CD4-positive, alpha-beta T cell treated with Interleukin-2 at 100 ng/mL for 4 hours (primary cell): ENCODE measurements at places on chromosomes 4 and X.
A peak's percentile ranks its signal among the peaks of the same experiment; 100 is the strongest.

- DNase-seq, result no peak
Observed at GRCh38 chr4:5125321-5125720, 74.0 kb downstream of the STK32B start.

DNA sequence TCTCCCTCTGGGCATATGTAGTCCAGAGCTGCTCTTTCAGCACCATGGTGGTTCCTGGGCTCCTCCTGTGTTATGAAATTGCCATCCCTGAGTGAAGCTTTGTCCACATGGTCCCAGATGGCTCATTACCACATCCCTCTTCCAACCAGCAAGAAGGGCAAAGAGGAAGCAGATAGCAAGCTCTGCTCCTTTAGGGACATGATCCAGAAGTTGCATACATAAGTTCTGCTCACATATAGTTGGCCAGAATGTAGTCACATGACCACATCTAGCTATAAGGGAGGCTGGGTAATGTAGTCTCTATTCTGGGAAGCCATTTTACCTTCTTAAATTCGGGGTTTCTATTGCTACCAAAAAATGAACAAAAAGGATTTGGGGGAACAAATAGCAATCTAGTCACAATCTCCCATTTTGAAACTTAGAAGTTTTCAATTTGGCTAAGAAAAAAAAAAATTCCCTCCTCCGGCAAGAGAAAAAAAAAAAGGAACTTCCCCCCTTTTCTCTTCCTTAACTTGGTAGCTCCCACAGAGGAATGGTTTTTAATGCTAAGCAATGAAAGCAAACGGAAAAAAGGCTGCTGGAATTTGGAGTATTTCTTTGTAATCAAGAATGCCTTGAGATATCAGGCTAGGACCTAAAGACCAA lies 88.2 kb upstream of the USP9X start:
- no peak for DNase-seq

DNA sequence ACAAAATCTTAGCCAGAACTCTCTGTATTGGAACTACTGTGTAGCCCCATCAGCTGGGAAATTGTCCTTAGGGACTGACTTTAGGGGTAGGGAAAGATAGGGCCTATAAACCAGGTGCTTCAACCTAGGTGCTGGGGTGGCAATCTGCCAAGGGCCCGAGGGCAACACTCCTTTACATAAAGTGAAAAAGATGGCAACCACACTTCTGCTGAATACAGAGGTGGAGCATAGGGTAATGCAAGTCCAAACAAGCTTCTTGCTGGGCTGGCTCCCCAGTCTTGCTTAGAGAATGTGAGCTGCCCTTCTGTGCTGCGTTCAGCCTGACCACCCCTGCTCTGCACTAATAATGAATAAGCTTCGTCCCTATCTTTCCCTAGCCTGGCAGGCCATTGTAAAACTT lies 9.8 kb downstream of the ZBTB33 start:
- no peak for DNase-seq

GRCh38 chrX:102963955-102964354 lies 26.9 kb downstream of the RAB40AL start:
- no peak for DNase-seq

DNA sequence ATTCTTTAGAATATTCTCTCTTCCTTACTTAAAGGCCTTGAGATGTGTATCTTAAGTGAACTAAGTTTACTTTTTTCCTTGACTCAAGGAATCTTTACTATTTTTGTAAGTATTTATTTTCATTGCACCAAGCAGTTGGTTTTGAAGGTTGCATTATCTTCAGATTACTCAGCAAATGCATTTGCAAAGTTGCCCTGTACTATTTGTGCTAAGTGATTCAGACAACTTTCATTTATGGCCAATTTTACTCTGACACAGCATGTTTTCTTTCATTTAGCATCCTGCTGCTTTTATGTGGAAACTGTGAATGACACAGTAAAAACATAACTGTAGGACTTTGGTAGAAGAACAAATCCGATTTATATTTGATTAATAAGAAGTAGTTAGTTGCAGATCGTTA lies 191.0 kb downstream of the CCSER1 start:
- no peak for DNase-seq

DNA sequence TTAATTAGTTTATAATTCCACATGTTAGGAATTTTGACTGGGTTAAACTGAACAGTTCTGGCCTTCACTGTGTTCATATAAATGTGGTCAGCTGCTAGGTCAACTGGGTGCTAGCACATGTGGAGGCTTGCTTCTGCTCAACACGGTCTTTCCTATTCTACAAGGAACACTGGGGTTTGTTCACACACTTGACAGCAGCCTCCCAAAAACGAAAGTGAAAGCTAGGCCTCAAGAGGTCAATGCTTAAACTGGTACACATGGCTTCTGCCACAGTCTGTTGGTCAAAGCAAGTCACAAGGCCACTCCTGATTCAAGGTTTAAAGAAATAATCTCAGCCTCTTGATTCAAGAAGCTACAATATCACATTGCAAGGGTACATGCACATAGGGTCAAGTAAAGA lies 126.5 kb downstream of the QDPR start:
- DNase-seq, result peak; percentile 40

DNA sequence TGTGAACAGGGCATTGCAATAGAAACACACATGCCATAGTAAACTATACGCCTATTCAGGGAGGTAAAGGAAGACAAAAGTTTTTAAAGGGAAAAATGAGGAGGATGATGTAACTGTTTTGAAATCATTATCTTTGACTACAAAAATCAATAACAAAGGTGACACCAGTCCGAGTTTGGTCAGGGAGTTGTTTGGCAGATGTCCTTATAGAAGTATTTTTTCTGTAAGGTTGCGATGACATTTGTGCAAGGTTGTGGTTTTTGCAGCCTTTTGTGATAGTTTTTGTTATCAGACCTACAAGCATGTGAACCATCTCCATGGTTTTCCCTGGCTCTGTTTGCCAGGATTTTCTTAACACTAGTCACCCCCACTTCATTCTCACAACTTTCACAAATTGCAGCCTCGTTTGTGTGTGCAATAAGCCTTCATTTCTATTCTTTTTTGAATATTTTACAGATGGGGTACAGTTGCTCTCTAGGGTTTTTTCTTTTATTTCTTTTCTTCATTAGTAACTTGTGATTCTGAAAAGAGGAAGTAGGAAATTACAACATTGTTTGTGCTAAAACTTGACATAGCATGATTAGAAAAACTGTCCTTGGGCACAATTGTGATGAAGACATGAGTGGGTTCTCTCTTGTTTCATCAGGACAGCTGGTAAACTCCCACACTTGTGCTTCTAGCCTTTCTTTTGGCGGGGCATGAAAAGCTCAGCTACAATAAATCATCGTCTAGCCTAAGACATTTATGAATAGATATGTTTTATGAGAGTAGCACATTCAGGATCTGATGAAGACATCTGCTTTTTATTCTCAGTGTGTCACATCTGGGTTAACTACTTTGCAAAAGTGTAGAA lies 60.2 kb upstream of the PNPLA4 start:
- DNase-seq, result no peak

- no peak for DNase-seq
Observed at GRCh38 chr4:130511776-130512175, 1415.8 kb downstream of the C4orf33 start.

DNA sequence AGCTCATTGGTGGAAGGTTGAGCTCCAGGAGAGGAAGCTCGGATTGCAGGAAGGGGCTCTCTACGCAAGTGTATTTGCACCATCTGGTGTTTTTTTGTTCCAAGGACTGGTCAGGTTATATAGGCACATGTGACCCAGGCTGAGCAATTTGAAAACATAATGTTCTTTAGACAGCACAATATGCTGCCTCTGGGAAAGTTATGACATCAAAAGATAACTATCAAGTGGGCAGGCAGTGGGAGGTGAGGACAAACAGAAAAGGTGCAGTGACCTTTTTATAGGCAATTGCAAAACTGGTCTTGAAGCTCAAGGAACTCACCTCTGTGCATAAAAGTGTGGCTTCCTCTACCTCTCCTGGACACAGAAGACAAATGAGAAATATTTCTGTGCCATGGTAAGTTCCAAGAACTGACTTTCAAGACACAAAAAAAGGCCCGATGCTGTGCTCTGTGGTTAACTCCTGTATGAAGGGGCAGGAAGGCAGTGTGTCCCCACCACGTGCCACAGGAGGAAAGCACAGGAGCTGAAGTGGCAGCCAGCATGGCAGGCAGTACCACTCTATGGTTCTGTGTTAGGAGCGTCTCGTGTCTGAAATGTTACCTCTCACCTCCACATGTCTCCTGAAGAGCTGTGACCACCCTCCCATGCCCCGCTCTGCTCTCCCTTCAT lies 128.6 kb downstream of the SHROOM3 start:
- no peak for DNase-seq

DNA sequence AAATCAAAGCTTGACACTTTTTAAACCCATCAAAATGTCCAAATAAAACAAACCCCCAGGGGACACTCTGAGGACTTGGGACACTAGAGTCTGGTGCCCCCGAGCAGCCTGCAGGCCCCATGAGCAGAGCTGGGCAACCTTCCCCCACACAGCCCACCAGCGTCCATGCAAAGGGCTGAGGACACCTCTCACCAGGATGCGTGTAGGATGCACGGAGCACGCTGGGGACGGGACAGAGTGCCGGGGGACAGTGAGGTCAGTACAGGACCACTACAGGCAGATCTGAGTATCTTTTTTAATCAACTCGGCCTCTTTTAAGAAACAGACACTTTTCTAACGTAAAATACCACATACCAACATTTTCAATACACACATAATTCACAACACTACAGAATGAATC lies 6.9 kb downstream of the GAK start:
- DNase-seq, result no peak

GRCh38 chr4:185255868-185256267 lies 46.5 kb downstream of the SNX25 start:
- no peak for DNase-seq

- DNase-seq, result no peak
Observed at GRCh38 chrX:44899946-44900345, 27.0 kb downstream of the KDM6A start.

- no peak for DNase-seq
Observed at GRCh38 chr4:81965911-81966310, 407.9 kb downstream of the HNRNPD start.

DNA sequence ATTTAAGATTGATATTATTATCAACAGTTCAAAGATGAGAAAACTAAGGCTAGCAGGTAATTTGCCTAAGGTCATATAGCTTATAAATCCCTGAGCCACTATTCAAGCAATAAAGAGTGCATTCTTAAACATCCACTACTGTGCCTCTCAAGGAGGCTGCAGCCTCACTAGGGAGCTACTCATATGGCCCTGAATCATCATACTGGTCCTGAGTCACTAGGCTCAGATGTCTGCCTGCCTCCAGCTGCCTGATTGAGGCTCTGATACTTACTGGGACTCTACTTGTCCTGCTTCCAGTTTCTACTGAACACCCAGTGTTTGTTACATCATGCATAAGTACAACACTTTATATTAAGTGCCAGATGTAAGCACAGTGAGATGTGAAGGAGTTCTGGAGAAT lies 110.7 kb downstream of the AASDH start:
- DNase-seq, result no peak

DNA sequence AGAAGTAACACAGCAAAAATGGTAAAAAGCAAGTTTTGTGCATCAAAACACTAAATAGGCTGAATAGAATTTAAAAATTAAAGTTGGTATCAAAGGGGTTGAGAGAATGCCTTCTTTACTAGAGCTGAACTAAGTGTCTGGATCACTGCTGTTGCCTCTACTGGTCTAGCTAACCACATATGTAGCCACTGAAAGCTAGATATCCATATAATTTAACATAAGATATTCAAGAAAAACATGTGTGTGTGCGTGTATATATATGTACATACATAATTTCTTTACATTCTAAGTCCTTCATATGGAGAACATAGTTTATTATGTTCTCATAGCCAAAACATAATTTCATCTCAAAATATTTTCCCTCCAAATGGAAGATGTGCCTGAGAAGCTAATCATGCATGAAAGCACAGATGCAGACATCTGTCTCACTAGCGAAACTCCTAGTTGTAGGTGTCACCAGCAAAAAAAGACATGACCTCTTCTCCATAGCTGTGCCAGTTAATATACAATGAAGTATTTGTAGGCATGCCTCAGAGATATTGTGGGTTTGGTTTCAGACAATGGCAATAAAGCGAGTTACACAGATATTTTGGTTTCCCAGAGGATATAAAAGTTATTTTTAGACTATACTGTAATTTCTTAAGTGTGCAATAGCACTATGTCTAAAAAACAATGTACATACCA lies 47.3 kb downstream of the PDE5A start:
- no peak for DNase-seq

GRCh38 chr4:176002007-176002613 lies 63.5 kb upstream of the WDR17 start:
- no peak for DNase-seq

DNA sequence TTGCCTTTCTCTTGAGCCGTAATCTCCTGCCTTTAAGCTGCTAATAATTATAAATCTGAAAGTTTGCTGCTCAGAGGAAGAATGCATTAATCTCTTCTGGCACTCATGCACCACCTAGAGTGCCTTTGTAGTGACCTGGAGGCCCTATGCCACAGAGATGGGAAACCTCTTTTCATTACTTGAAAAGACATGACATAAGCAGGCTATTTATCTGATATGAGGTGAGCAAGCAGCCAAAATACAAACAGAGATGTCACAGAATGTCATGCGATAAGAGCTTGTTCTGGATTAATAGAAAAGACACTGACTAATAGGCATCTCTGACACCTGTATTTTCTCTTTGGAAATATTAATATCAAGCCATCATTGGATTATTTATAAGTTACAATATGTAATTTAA lies 42.3 kb downstream of the GABRB1 start:
- no peak for DNase-seq

DNA sequence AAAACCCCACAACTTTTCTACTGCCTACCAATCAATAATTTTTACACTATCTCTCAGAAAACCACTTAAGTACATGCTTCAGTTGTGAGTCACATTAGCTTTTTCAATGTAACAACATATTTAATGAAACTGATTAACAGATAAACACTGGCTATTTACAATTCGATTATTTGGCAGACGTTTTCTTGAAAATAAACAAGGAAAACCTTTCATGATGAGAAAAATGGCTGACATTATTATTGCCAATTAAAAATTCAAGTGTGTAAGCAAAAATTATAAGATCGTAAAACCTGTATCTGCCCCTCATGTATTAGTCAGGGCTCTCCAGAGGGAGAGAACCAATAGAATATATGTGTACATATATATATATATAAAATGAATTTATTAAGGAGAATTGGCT lies 1555.5 kb upstream of the IGFBP7 start:
- DNase-seq, result no peak

- no peak for DNase-seq
Observed at GRCh38 chrX:29478336-29479069, 736.9 kb upstream of the MAGEB2 start.

- no peak for DNase-seq
Observed at GRCh38 chr4:764405-765169, 59.0 kb downstream of the PCGF3 start.

- DNase-seq, result no peak
Observed at GRCh38 chr4:56648021-56648823, 32.9 kb downstream of the HOPX start.

DNA sequence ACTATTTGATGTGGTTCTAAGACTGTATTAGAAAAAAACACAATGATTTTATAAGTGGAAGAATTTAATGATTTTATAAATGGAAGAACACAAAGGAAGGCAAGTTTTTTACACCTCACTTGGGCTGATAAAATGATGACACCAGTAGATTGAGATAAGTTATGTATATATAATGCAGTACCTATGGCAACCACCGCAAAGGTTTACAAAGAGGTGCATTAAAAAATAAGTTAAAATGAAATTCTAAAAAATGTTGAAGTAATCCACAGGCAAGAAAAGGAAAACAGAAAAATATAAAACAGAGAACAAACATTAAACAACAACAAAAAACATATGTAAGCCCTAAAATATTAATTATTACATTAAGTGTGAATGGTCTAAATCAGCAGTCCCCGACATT lies 490.9 kb upstream of the AADAT start:
- DNase-seq, result no peak

GRCh38 chrX:75107863-75108509 lies 48.1 kb downstream of the ABCB7 start:
- no peak for DNase-seq
